Activated CD8-positive, alpha-beta T cell treated with anti-CD3 and anti-CD28 coated beads for 36 hours (primary cell): ENCODE measurements at places on chromosomes 6 and 20. TPM values are rescaled to one million over a fixed set of nuclear protein-coding genes. Genes with fewer than 3 reads are reported as not detected.

The DDRGK1 gene
- 54.1 TPM for total RNA-seq

The MAPK14 gene
- 49.8 TPM for total RNA-seq

The SRSF3 gene
- 404 TPM for total RNA-seq

The HCK gene
- not detected for total RNA-seq

The SAMD3 gene
- 6.4 TPM for total RNA-seq

The SMLR1 gene
- total RNA-seq, result not detected

The ADGRF1 gene
- total RNA-seq, result not detected

The ITPR3 gene
- 36.6 TPM for total RNA-seq

The FAM83C gene
- not detected for total RNA-seq

The KCNG1 gene
- total RNA-seq, result 1.8 TPM

The MOG gene
- not detected for total RNA-seq

The ZBTB2 gene
- total RNA-seq, result 16.5 TPM

The FOXC1 gene
- 0.16 TPM for total RNA-seq

The PPIL1 gene
- total RNA-seq, result 35.6 TPM

The GPLD1 gene
- 0.72 TPM for total RNA-seq

The OR2H2 gene
- total RNA-seq, result not detected

The BMP7 gene
- total RNA-seq, result not detected

The AKAP12 gene
- 3.2 TPM for total RNA-seq

The MLIP gene
- not detected for total RNA-seq

The ATP6V1G2 gene
- total RNA-seq, result 0.86 TPM

The NOTCH4 gene
- total RNA-seq, result 1.3 TPM

The NKAIN2 gene
- total RNA-seq, result not detected

The SEL1L2 gene
- not detected for total RNA-seq
